ENCODE measurements at places on chromosomes 12 and 14. TPM values are rescaled to one million over a fixed set of nuclear protein-coding genes. Genes with fewer than 3 reads are reported as not detected.

The GPD1 gene
- total RNA-seq, result 0.82 TPM

The DIO2 gene
- total RNA-seq, result not detected

The FOXG1 gene
- total RNA-seq, result not detected

The HPD gene
- total RNA-seq, result not detected

The TGFB3 gene
- total RNA-seq, result 1.7 TPM

The PUS7L gene
- total RNA-seq, result 16.8 TPM

The STON2 gene
- total RNA-seq, result 0.13 TPM

The CHD8 gene
- total RNA-seq, result 116 TPM

The MYBPC1 gene
- total RNA-seq, result not detected

The STK38L gene
- total RNA-seq, result 18.1 TPM

The CABP1 gene
- not detected for total RNA-seq

The SLC39A5 gene
- total RNA-seq, result not detected

The MYH7 gene
- total RNA-seq, result not detected

The AICDA gene
- total RNA-seq, result not detected

The APOF gene
- total RNA-seq, result not detected

The TMEM132C gene
- total RNA-seq, result not detected

The ACVRL1 gene
- total RNA-seq, result not detected

The TMEM132D gene
- total RNA-seq, result not detected

The FAM90A1 gene
- 0.10 TPM for total RNA-seq

The KRT81 gene
- 0.29 TPM for total RNA-seq

The FUT8 gene
- total RNA-seq, result 99.2 TPM

The MMAB gene
- 42.8 TPM for total RNA-seq

The OR11H7 gene
- total RNA-seq, result not detected

The DAO gene
- not detected for total RNA-seq

The IL31 gene
- not detected for total RNA-seq

The FOS gene
- 201 TPM for total RNA-seq

The OR6C4 gene
- not detected for total RNA-seq

The ANG gene
- total RNA-seq, result 1.4 TPM

The IGF1 gene
- 1.2 TPM for total RNA-seq

The HOXC13 gene
- not detected for total RNA-seq

The PTCSC3 gene
- total RNA-seq, result not detected

The CDKN3 gene
- total RNA-seq, result 123 TPM

The REP15 gene
- total RNA-seq, result not detected

The OAS2 gene
- 237 TPM for total RNA-seq

The CCDC197 gene
- not detected for total RNA-seq

The VRTN gene
- not detected for total RNA-seq

The PLEKHD1 gene
- 0.10 TPM for total RNA-seq

The RGS6 gene
- total RNA-seq, result 0.16 TPM

The MAP3K9 gene
- total RNA-seq, result 6.7 TPM

The GLIPR1L1 gene
- total RNA-seq, result not detected

The DHRS2 gene
- 0.44 TPM for total RNA-seq

The EXOC3L4 gene
- total RNA-seq, result not detected

The INF2 gene
- total RNA-seq, result 159 TPM

The FGD6 gene
- total RNA-seq, result 0.50 TPM

The KRT72 gene
- 0.40 TPM for total RNA-seq

The RIMBP2 gene
- total RNA-seq, result not detected

The INHBC gene
- not detected for total RNA-seq

The CDKL1 gene
- total RNA-seq, result 12.0 TPM

The DYRK4 gene
- 27.7 TPM for total RNA-seq

The AQP6 gene
- not detected for total RNA-seq

The TMEM229B gene
- 9.9 TPM for total RNA-seq

The C1R gene
- total RNA-seq, result 3.6 TPM

The RNASE8 gene
- total RNA-seq, result not detected

Data from activated CD8-positive, alpha-beta T cell treated with anti-CD3 and anti-CD28 coated beads, Interleukin-2, amount 10 ng/mL, durations not matched to agents 7 days and 5 days (primary cell).